ENCODE measurements at places on chromosomes 2 and 18.

- no peak for DNase-seq
Measured at GRCh38 chr2:112155331-112156151, 17.4 kb downstream of the FBLN7 start.

DNA sequence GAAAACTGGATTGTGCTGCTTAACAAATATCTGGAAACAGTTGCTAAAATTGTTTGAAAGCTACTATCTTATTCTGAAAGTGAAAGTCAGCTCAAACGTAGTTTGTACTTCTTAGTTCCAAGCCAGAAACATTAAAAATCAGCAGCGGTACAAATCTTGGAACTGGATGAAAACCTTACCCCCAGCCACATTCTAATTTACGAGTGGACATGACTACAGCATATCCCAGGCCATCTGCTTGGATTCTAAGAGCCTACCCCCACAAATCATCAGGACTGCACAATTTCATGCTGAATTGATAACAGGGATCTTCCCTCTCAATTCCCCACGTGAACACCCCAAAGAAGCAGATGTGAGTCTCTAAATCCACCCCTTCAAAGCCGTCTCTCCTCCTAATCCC, 158.7 kb upstream of the NCKAP5 start:
- DNase-seq, result no peak

DNA sequence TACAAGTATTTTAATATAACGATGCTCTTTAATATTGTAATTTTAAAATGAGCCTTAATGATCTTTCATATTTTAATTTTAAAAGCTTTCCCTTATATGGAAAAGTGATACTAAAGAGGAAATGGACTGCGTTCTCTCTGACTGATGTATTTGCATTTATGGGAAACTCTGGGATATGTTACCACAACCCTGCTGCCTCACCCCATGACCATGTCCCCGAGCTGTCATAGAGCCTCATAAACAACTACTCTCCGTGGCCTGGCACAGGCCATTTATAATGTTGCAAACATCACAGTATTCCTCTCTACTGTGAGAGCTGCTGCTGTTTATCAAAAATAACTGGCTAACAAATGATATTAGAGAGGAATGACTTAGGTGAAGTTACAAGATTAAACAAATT, 75.8 kb upstream of the SEC11C start:
- no peak for DNase-seq

DNA sequence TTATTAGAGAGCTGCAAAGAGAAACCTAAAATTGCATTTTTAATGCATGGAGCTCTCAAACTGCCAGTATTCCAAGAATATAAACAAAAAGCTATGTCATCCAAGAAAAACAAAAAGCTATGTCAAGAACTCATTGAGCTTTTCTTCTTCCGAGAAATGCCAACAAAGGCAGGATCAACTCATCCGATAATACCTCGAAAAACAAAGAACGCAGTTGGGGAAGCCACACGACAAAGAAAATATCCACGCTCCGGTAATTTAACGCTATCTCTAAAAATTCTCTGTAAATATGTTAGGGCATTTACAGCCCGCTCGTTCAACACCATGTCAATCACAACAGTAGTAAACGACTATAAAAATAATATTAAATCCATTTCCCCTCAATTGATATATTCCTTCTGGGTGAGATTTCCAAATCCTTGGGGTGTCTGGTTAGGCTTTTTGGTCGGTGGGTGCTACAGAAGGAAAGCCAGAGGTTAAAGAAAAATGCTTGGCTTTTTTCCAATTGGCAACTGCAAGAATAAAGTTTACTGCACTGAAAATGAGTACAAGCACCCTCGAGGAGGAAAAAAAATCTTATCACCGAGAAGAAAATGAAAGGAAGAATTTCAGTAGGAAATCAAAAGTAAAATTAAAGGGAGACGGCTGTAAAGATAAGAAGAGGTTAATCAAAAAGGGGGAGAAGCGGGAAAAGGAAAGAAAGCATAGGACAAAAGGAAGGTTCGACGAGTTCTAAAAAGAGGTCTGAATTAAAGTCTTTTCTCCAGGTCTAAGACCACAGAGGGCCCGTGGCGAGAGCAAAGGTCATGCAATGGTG, 856 bp downstream of the TIA1 start:
- no peak for DNase-seq

GRCh38 chr2:207255565-207256470, 90.1 kb upstream of the KLF7 start:
- no peak for DNase-seq

- DNase-seq, result no peak
Measured at GRCh38 chr2:158573739-158574138, 117.0 kb downstream of the PKP4 start.

DNA sequence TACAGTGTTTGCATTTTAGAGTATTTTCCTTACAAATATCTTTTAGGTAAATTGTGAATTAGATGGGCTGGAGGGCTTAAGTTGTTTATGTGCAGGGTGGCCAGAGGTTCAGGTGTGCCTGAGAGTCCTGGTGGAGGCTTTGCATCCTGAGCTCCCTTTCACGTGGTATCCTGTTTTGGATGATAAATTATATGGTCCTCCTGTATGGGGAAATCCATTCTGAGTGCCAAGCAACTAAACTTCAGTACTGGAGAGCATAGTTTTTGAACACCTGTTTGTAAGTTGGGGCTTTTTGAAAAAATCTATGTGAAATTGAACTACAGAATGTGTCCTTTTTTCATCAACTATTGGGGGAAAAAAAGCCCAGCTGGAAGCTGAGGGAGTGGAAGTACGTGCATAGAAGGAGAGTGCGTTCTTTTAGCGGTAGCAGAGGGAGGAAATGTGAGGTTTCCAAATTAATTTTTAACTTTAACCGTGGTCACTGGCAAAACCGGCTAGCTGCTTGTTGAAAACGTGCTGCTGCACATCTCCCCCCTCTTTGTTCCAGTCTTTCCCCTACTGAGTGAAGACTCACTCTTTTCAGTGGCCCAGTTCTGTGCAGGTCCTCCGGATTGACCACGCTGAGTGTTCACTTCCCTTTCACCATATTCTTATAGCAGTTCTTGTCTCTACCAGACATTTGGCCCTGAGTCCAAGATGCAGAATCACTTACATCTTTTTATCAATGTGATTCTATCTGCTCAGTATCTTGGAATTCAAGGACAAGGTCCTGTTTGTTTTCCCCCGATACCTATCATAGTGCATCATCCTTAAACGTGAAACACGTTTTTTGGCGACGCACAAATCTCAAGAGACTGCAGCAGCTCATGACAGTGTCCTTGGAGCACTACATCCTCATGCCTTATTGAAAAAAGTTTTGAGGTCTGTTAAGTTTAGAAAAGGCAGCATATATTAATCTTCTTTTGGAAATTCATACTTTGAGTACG, 15.3 kb downstream of the CNOT11 start:
- no peak for DNase-seq
